ENCODE measurements at places on chromosomes 7 and 10.

DNA sequence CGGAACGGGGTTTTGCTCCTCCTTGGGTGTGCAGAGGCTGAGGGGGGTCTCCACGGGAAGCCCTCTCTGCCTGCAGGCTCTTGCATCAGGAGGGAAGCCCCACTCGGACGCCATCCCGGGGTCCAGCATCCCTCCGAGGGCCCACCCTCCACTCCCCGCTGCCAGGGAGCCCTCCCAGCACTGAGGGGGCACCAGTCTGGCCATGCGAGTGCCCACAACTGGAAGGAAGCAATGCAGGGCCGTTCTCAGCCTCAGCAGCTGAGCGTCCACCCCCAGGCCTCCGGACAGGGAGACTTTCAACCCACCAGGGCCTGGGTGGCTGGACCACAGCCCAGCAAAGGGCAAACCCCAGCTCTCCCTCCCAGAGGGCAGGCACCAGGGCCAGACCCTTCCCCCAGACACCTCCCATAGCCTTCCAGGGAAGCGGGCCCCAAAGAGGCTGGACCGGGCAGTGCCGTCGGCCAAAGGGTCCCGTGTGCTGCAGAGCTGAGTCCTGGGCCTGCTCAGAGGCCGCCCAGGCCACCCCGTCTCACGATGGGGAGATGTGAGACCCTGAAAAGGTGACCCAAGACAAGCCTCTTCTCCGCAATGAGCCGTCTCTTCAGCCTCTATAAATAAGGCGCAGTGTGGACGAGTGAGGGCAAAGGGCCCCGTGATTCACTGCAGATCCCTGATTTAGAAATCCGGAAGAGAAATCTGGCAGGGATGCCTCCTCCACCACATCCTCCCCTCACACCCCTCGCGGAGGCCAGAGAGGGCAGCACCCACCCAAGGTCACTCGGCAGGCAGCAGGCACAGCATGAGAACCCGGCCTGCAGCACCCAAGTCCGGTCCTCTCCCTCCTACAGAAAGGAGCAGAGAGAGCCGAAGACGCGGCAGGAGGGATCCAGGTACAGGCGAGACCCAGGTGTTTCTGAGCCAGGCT lies 81.9 kb upstream of the DNAAF5 start:
- no peak for DNase-seq

GRCh38 chr7:95397381-95397780 lies 1.2 kb upstream of the PON3 start:
- DNase-seq = no peak

DNA sequence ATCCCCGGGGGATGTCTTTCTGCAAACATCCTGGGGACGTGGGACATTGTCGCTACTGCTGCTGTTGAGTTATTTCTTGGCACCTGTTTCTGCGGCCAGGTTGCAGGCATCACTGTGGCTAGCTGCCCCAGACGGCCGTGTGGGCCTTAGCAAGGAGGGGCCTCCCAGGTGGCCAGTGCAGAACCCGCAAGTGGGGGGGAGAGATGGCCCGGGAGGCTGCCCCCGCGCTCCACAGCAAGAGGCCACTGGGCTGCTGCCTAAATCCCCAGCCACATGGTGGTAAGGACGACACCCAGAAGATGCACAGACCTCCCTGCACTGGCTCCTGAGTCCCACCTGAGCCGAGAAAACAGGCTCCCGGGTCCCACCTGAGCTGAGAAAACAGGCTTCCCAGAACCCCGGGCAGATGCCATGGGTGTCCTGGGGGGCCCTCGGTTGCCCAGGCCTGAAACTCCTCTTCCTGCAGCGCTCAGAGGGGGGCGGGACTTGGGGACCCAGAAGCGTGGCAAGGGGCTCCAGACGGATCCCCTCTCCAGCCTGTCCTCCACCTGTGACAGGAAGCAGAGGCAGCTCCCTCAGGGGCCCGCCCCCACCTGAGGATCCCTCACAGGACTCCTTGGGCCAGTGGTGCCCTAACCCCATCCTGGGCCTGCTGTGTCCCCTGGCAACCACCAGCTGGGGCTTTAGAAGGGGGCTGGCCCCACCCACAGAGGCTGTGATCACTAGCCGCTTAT lies 952 bp upstream of the MAFK start:
- DNase-seq = no peak

- DNase-seq = no peak
These were observed 49.0 kb upstream of the TNRC18 start for GRCh38 chr7:5472432-5473315.

GRCh38 chr10:77036276-77036675 lies 601.3 kb downstream of the KCNMA1 start:
- DNase-seq = no peak

DNA sequence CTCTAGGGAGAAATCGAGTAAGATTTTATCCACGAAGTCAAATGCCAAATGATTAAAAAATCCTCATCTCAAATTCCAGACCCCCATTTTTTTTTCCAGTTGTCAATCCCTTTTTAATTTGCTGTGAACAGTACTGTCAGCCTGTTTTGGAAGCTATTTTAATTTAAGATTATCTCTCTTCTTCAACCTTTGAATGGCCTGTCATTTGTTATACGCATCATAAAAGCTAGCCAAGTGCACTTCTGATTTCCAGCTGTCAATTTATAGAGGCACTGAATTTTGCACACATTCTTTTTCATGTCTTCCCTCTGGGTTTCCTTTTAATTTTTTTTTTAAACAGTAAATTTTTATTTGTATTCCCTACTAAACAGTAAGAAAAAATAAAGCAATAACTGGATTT lies 336.4 kb upstream of the HGF start:
- no peak for DNase-seq

GRCh38 chr7:24042028-24042427 lies 242.0 kb upstream of the NPY start:
- DNase-seq = no peak

GRCh38 chr10:133237588-133238465 lies at the start of gene VENTX:
TSS of gene VENTX (plus strand) at chr10:133237855. CDS start at chr10:133237915, 60 bp downstream.
- no peak for DNase-seq

DNA sequence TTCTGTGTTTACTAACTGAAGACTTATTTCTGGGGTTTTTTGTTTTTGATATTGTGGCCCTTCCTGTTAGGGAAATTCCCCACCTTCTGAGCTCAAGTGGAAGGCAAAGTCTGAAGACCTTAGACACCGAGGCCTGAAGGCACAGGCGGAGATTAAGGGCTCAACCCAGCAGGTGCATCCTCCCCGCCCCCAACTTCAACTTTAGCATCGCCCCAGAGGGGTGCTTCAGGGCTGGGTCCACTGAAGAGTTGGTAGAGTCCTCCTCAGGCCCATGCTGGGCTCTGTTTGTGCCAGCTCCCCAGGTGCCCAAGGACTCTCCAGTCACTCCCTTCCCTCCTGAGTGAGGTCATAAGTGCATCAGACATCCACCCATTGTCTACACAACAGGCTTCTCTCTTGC lies 9.4 kb upstream of the PPIA start:
- no peak for DNase-seq

DNA sequence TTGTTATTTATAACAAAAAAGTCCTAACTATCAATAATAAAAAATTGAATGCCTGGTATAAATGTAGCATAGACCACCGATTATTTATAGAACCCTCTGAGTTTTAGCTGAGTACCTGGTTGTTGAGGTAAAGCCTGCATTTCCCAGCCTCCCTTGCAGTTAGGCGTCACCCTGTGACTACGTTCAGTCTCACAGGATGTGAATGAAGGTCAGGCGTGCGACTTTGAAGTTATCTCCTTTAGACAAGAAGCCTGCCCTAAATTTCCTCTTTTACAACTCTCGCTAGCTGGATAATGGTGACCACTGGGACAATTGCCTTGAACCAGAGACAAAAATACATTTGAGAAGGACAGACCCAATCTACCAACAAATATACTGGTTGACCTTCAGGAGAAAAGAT lies 67.5 kb upstream of the TES start:
- no peak for DNase-seq

- no peak for DNase-seq
These were observed 167.7 kb upstream of the KCTD7 start for GRCh38 chr7:66460921-66461361.

DNA sequence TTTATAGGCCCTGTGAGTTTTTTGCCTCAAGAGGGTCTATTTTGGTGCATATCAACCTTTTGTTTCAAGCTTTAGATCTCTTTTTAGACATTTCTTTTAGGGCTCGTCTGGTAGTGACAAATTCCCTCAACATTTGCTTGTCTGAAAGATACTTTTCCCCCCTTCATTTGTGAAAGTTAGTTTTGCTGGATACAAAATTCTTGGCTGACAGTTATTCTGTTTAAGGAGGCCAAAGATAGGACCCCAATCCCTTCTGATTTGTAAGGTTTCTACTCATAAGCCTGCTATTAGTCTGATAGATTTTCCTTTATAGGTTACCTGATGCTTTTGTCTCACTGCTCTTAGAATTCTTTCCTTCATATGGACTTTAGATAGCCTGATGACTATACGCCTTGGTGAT lies 36.1 kb upstream of the ARMC3 start:
- no peak for DNase-seq

DNA sequence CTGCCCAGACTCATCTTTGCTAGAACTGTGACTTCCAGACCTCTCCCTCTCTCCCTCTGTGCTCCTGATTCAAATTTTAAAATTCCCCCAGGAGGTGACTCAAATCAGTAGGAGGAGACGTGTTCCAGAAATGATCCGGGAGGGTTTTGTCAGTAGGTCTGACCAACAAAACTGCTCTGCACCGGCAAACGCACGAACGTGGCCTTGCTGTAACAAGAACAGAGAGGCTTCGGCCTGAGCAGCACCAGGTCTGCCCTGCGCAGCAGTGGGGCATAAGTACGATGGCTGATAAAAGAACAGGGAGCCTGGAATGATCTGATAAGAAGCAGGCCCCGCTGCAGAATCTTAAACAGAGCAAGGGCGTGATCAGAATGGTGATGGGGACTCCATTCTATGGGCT lies 152.7 kb upstream of the AUTS2 start:
- DNase-seq = no peak

DNA sequence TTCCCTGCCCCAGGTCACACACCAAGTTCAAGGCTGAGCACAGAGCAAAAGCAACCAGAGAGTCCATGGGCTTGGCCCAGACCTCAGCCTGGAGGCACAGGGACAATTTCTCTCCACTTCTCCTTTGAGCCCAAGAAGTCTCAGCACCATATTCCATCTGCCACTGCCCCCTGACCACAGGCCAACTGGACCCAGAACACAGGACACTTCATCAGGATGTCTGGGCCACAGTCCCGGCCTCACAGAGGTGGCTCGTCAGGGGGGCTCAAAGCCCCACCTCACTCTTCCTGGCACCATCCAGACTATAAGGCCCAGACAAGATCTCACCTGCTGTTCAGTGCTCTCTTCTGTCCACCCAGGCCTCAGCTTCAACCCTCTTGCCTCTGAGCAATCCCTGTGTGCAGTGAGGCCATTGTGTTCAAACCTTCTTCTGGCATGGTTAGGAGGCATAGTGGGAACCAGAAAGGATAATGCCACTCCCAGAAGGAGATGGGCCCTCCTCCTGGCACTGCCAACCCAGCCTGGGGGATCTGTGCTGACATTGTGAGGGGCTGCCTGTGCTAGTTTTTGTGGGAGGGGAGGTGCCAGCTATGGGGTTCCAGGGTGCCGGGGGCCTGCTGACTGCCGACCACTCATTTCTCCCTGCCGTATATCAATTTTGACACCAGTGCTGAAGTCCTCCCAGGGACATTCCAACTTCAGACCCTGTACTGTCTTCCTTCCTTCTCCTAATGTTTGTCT lies 49.7 kb upstream of the ANTXRL start:
- DNase-seq = no peak

DNA sequence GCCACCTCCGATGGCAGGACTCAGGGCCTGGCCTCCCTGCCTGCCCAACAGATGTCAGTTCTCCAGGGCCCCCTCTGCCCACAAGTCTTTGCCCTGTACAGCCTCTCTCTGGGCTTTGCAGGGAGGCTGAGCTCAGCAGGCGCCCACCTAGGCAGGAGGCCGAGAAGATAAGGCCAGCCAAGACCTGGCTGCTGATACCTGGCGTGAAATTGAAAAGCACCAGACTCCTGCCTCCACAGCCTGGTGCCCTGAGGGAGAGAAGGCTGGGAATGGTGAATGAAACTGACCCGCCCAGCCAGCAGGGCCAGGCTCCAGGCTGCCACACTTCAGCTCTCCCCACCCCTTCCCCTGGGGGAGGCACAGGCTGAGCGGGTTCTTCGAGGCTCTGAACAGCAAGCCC lies 145.8 kb downstream of the CDH23 start:
- DNase-seq = no peak

DNA sequence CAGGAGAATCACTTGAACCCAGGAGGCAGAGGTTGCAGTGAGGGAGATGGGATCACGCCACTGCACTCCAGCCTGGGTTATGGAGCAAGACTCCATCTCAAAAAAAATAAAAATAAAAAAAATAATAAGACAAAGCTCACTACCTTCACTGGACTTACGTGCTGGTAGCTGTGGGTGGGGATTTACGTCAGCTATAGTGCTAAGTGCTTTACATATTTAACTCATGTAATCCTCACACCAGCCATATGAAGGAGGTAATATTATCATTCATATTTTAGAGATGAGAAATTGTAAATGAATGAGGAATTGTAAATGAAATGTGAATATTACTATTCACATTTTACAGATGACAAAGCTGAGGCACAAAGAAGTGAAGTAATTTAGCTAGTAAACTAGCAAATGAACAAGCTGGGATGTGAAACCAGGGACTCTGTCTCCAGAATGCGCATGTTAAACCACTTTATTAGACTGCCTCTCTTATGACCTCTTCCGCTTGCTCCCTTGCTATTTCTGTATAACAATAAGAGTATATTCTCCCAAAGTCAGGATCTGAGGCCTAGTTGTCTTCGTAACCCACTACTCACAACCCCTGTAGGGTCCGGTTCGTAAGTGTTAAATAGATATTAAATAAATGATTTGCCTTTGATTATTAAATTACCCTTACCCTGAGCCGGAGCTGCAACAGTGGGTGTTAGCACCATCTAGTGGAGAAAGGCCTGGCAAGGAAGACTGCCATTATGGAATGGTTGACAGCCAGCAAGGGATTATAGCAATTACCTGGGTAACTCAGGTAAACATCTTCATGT lies 70.2 kb downstream of the HTR7 start:
- no peak for DNase-seq

- DNase-seq = no peak
These were observed 41.2 kb upstream of the SLC35G1 start for GRCh38 chr10:93852476-93853095.

- no peak for DNase-seq
These were observed 137.6 kb upstream of the VWC2 start for GRCh38 chr7:49635800-49636199.

DNA sequence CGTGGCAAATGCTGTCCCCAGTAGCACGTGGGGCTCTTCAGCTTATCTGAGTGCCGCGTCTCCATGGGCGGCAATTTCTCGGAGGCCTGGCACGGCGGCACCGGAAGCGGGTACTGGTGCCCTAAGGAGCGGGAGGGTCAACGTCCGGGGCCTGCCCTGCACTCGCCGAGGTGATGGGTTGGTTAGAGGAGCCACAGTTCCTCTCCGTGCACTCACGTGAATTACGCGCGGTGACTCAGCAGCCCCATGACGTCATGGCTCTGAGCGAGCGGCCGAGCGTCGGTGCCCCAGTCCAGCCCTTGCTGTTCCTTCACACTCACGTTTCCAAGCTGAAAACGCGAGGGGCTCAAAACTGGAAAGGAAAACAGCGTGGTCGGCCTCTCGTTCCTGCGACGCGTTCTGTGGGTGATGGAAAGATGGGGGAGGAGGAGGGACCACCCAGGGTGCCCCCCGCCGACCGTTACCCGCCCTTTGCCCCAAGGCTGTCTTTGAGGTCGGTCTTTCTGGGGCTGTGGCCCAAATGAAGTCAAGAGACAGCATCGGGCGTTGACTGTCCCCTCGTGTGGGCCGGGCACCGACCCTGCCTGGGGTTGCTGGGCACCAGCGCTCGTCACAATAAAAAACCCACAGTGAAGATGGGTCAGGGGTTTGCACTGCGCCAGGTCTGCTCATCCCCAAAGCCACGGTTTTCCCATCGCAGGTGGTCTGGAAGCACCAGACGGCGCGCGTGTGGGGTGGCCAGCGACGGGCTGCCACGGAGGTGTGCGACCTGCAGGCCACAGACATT lies 70.4 kb upstream of the CFAP46 start:
- DNase-seq = no peak

Data from cortex of kidney (tissue), 1 donor.